H7 (cell line): ENCODE measurements at places on chromosomes 6 and 20.

DNA sequence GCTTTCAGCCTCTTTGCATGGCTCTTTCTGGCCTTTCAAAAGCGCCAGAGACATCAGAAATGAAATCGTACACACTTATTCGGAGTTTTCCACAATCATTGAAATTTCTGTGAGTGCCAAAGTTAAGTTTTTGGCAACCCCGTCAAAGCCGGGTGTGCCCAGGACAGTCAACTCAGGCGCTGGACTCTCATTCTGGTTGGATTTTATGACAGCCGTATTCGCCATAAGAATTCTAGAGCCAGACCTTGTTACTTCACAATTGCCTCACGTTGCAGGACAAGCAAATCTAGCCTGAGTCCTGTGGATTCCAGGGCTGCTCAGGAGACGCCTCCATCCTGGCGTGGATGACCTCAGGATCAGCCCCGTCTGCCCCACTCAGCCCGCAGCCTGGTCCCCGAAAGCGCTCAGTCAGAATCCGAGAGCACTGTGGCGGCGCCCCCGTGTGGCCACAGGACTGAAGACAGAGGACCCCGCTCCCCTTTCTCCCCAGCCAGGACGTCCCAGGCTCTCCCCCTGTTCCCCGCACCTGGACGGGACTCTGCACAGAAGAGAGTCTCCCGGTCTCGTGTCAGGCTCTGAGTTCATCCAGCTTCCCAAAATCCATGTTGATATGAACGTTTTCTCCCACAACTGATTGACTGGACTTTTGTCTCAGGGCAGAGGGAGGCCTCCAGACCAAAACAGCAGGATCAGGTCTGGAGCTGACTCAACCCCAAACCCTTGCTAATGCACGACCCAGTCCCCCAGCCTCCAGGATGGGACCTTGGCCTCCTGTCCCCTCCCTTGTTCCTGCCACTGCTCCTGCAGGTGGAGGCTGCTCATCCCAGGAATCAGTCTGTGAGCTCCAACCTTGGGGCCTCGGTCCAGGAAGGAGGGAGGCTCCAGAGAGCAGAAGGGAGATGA is 38.2 kb downstream of the MICA start:
- peak; percentile 87 for DNase-seq

DNA sequence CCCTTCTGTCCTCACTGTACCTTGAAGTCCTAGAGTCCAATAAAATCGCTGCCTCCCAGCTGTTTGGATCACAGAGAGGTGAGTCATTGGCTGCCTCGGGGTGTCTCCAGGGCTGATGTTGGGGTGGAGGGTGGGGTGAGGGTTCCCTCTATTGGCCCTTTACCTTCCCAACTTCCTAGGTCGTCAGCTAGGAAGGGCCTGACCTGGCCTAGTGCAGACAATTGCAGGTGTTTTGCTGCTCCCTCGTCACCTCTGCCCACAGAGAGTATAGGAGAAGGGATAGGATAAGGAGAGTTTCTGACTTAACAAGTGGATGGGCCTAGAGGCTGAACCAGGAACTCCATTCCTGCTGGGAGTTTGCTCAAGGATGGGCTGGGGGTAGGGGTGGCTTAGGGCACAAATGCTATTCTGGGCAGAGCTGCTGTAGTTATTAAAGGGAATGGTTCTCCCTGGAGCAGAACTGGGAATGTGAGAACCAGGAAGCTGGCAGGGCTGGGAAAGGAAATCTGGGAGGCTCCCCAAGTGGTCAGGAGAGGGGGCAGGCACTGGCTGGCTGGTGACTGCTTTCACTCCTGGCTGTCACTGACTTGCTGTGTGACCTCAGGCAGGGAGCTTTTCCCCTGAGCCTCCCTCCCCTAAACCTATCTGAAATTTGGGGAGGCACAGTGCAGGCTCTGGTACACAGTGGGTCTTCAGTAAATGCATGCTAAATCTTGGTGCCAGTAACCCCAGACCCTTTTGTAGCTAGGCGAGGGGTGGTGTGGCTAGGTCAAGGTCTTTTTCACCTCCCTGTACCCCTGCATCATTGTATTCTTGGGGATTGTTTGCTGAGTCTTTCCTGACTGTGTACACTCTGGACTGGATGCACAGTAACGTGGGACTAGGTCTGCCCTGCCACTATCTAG is 1.5 kb downstream of the TP53INP2 start:
- peak; percentile 48 for DNase-seq

DNA sequence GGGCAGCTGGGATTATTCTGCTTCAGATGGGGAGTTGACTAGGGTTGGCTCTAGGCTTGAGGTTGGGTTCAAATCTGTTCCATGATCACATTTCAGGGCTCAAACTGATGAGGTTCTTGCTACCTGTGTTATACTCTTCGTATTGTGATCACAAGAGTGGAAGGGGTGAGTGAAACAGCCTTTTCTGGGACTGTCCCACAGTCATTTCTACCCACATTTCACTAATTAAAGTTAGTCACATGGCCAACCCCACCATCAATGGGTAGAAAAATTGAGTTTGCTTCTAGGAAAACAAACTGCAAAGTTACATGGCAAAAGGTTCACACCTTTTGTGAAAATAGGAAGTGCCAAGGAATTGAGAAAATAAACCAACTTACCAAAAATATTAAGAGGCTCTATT is 33.5 kb upstream of the BMP2 start:
- DNase-seq: no peak

- no peak for DNase-seq
Measured at GRCh38 chr6:112117554-112117953, 30.2 kb downstream of the FAM229B start.

- DNase-seq: no peak
Measured at GRCh38 chr6:147699637-147700036, 191.1 kb downstream of the SAMD5 start.

- peak; percentile 95 for DNase-seq
Measured at GRCh38 chr6:158536891-158537798, 22.7 kb upstream of the TMEM181 start.

DNA sequence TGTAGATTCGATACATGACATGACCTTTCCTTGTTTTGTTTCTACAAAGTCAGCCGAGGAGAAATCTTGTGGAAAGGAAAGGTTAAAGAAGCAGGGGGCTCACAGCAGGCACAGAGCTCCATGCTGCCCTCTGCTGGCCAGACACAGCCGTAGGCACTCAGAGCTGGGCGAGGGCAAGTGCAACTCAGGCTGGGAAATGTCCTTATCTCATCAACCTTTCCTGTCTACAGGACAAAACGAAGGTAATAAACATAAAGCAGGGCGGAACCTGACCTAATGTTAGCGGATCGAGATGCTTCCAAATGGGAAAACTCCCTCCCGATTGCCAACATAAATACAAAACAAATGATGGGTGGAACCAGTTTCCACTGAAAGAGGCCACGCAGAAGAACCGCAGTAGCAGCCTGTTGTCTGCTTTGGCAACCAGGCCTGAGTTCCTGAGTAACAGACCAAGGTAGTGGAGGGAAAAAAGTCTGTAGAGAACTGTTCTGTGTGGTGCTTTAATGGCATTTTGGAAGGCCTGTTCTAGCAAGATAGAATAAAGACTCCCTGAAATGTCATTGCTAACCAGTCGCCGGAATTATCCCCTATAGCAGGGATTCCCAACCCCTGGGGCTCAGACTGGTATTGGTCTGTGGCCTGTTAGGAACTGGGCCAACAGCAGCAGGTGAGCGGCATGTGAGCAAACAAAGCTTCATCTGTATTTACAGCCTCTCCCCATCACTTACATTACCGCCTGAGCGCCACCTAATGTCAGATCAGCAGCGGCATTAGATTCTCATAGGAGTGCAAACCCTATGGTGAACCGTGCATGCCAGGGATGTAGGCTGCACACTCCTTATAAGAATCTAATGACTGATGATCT is 85.2 kb downstream of the MBOAT1 start:
- DNase-seq: peak; percentile 55

DNA sequence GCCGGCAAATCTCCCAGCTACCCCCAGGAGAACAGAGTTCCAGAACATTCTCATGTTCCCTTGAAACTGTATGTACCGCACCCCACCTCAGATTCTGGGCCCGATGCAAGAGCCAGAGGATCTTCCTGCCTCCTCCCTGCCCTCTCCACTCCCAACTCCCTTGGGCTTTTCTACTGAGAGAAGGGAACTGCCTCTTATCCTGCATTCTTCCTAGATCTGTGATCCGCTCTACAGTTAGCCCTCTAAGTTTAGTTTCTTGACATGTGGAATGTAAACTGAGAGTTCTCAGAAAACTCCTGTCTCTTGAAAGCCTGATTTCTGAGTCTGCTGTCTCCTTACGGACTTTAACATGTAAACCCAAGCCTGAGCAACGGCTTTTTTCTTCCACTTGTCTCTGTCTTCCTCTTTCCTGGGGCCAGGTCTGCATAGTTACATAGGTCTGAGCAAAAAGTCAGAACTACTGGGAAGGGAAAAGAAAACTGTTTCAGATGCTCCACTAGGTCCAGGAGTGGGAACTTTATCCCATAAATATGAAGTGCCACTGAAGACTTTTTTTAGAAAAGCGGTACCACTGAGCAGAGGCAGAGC is 86.5 kb upstream of the TNFAIP3 start:
- no peak for DNase-seq

DNA sequence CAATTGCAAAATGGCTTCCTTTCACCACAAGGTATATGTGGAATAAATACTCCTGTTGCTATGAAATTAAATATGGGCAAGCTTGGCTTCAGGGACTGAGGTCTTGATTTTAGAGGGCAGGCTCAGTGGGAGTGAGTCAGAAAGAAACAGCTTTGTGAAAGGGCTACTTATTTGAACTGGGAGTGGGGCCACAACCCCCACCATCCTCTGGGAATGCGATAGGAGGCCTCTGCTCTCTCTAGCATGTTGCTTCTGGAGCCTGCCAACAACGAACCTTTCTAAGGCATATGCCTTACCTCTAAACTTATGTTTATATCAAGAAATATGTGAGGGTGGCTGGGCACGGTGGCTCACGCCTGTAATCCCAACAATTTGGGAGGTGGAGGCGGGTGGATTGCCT is 149.7 kb downstream of the LRRC1 start:
- DNase-seq: no peak

DNA sequence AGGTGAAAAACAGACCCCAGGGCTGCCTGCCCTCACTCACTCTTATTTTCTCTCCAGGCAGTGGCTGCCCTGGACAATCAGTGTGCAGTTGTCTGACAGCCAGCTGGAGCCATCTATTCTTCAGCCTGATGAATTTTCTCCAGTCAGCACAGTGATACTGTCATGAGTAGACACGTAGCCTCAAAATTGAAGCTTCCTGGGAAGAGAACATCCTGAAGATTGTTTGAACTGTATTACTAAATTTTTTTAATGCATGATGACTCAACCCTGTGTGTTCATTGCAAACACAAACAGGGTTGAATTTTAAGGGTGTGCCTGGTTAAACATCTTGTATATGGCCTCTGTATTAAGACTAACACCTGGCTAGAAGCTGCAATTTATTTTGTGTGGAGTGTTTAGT is 49.8 kb upstream of the STXBP5 start:
- DNase-seq: no peak

DNA sequence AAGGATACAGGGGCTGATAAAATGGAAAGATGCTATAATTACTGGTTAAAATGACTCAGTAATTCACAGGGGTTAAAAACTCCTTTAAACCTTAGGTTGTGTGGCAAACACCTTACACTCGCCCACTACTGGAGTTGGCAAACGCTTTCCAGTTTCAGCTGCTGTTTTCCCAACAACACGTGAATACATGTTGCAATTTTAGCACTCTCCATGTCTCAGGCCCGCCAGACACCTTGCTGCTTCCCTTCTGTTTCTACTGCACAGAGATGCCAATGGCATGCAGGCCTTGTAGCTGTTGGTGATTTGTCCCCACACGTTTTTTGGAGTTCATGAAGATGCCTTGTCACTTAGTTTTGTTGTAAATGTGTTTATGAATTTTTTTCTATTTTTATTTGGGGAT is 5.3 kb upstream of the TTPAL start:
- DNase-seq: no peak

GRCh38 chr6:36546308-36546919 is 865 bp downstream of the STK38 start:
- DNase-seq: peak; percentile 26

DNA sequence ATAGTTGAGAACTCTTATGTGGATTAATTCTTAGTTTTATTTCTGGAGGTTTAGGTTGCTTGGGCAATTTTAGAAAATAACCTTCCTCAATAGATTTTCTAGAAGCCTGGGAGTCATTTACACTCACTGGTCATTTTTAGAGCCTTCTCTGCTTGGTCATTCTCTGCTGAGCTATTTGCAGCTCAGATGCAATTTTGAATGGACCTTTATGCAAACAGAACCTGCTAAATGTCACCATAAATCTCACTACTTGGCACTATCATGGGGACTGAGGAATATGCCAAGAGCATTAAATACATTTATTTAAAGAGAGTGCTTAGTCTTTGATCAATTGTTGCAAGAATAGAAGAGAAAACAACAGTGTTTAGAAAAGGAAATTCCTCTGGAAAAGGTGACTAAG is 154.0 kb downstream of the CLVS2 start:
- no peak for DNase-seq

DNA sequence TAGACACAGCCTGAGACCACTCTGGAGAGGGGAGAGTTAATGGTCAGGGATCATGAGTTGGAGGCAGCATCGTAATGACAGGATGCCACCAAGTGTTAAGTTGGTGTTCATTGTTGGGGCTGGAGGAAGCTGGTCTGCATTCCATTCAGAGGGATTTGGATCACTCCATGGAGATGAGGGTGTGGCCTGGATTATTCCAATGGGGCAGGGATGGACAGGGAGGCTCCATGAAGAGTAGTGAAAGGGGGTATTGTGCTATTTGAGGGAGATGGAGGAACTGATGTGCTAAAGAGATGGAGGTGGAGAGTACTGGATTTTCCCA is 1.1 kb downstream of the SAPCD1 start:
- DNase-seq: peak; percentile 78

GRCh38 chr6:45514454-45515230 is 136.9 kb upstream of the SUPT3H start:
- no peak for DNase-seq
